ENCODE measurements at places on chromosomes 2 and 18.

- DNase-seq, result no peak
Measured at GRCh38 chr2:190628591-190629319, 20.1 kb upstream of the NAB1 start.

- DNase-seq, result no peak
Measured at GRCh38 chr18:58114766-58115165, 70.7 kb downstream of the NEDD4L start.

DNA sequence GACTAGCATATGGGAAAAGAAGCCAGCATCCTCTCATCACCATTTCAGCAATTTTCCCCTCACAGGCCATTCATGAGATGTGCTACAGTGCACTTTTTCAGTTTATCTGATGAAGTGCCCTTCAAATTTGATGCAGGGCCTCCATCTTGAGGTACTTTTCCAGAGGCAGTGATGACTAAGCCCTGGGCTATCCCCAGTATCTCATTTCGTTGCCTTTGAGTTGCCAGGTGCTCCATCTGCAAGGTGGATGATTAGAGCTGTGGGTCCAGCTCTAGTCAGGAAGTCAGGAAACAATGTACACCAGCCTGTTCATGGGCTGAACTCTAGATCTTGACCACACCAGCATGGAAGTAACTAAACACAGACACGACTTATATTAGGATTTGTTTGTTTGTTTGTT is 425.2 kb downstream of the METTL4 start:
- no peak for DNase-seq

GRCh38 chr2:63051042-63051794 is 588 bp downstream of the OTX1 start:
- no peak for DNase-seq

GRCh38 chr2:226790011-226790410 is 9.6 kb downstream of the IRS1 start:
- DNase-seq, result no peak

DNA sequence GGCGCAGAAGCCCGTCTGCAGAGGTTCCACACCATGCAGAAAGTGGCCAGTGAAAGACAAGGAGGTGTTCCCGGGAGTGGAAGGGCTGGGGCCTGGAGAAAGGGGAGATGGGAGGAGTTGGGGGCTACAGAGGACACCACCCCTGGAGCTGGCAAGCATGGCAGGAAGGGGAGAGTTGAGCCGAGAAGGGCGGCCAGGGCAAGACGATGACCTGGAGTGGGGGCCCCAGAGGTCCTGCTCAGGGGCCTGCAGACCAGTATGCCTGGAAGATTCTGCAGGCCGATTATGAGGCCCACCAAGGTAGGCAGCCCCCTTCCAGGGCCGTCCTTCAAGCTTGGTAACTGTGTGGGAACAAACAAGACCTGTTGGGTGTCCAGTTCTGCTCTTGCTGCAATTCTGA is 33.1 kb downstream of the RBFA start:
- DNase-seq, result no peak

- DNase-seq, result no peak
Measured at GRCh38 chr2:63052411-63053080, 1.9 kb downstream of the OTX1 start.

DNA sequence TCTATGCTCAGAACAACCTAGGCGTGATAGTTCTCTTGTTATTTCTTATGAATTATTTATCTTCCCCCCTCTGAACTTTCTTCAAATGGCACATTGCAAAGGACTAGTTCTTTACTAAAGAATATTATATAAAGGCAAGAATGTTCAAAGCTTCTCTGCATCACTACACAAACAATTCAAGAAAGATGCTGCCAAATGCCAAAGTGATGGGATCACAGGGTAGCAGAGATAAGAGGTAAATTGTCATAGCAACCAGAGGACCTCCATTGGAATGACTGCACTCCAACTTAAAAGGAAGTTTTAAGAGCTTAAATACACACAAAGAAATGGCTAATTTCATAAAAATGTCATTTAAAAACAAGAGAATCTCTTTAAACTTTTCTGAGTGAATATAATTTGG is 72.8 kb downstream of the AQP4 start:
- DNase-seq, result no peak

GRCh38 chr2:7053650-7054265 is 136.5 kb downstream of the RNF144A start:
- DNase-seq, result no peak

DNA sequence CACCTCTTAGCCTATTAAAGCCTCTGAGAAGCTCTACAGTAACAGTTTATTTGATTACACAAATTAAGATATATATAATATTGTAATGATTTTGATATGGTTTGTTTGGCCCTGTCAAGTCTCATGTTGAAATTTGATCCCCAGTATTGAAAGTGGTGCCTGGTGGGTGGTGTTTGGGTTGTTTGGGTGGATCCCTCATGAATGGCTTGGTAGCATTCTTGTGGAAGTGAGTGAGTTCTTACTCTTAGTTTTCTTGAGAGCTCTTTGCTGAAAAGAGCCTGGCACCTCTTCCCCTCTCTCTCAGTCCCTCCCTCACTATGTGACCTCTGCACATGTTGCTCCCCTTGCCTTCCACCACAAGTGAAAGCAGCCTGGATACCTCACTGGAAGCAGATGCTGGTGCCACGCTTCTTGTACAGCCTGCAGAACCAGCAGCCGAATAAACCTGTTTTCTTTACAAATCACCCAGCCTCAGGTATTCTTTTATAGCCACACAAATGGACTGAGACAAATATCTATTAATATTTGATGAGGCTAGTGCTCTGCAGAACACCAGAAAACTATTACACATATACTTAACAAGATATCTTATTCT is 52.8 kb downstream of the SLC4A10 start:
- DNase-seq, result no peak

DNA sequence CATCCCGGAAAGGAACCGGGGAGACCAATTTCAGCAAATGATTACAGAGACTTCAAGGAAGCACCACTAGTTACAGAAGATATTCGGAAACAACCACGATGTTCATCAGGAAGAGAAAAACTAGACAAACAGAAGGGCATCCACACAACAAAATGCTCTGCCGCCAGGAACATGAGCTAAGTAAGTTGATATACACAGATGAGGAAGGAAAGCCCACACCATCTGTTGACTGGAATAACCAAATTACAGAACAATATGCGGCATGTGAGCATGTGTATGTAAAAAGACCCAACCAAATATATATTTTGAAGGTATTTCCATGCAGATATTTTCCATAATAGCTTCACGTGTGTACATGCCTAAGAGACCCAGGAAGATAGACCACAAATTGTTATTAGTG is 47.0 kb downstream of the ACKR3 start:
- no peak for DNase-seq

GRCh38 chr2:33526921-33527320 is 50.5 kb downstream of the RASGRP3 start:
- no peak for DNase-seq

DNA sequence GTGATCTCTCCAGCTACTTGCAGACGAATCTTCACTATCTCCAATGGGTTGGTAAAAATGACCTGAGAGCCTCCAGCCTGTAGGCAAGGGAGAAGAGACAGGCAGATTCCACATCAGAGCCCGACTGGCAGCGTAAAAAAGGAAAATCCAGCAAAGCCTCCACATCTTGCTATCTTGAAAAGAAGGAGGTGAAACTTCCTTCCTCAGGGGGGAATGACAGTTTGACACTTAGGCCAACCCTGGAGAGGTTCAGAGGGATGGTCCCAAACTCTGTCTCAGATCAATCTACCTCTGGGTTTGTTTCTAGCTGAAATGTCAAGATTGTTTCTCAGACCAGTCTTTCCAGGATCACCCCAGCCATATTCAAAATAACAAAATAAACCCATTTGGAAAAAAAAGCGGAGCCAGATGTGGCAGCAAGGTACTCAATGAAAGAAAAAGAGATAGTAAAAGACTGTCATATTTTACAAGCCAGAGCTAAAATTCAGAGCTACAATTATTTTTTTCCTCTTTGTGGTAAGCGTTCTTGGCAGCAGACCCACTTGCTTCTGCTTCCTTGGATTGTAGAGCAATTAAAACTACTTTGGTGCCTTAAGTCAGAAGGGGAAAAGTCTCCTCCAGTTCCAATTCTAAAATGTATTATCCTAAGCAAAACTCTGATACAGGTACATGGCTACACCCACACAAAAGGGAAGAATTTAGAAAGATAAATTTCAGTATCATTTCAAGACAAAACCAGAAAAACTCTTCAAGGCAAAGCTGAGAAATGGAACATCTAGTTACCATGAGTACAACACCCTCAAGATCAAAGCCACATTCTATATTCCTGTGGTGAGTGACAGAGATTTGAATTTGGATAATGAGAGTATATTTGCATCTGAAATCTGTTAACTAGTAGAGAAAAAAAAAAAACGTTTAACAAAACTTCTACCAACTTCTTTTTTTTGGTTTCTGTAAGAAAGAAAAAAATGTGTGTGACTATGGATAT is 100.1 kb downstream of the SLC25A12 start:
- no peak for DNase-seq

DNA sequence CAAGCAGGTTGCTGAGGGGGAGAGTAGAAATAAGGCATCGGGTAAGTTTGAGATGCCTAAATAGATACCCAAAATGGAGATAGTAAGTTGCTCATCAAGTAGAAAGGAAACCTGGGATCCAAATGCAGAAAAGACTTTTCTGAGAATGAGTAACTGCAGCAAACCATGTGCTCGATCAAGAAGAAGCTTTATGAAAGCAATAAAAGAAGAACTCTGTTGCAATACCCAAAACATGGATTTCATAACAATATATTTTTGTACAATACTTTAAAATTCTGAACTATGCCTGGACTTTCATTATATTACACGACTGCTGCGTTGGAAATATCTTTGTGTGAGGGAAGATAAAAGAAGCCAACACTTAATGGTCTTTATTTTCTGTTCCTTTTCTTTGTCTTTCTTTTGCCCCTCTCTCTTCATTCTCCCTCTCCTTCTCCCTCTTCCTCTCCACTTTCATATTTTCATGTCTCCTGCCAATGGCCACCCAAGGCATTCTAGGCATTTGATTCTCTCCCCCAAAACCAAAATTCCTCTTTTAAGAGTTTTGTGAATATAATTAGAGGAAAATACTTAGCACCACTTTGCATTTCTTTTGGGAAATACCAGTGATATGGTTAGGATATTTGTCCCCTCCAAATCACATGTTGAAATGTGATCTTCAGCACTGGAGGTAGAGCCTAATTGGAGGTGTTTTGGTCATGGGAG is 257.6 kb downstream of the MREG start:
- DNase-seq, result no peak

GRCh38 chr2:12493031-12493513 is 223.7 kb upstream of the TRIB2 start:
- no peak for DNase-seq

GRCh38 chr18:54269893-54270844 is 852 bp downstream of the POLI start:
- no peak for DNase-seq

DNA sequence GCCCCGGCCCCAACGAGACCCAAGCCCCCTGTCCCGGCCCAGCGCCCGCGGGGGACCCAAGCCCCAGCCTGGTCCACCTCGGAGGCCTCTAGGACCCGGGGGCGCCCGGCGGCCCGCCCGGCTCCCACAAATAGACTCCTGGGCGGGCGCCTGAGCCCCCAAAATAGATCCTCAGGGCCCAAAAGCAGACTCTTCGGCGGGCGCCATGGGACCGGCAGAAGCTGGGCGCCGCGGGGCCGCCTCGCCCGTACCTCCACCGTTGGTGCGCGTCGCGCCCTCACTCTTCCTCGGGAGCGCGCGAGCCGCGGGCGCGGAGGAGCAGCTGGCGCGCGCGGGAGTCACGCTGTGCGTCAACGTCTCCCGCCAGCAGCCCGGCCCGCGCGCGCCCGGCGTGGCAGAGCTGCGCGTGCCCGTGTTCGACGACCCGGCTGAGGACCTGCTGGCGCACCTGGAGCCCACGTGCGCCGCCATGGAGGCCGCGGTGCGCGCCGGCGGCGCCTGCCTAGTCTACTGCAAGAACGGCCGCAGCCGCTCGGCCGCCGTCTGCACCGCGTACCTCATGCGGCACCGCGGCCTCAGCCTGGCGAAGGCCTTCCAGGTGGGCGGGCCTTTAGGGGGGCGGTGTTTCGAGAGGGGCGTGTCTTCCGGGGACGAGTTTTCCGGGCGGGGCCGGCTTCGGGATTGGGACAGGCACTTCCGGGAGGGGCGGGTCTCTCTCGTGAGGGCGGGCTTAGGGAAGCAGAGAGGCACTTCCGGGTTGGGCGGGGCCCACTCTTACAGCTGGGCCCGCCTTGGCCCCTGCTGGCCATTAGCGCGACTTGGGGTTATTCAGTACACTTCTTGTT is 545 bp downstream of the DUSP28 start:
- peak; percentile 92 for DNase-seq

DNA sequence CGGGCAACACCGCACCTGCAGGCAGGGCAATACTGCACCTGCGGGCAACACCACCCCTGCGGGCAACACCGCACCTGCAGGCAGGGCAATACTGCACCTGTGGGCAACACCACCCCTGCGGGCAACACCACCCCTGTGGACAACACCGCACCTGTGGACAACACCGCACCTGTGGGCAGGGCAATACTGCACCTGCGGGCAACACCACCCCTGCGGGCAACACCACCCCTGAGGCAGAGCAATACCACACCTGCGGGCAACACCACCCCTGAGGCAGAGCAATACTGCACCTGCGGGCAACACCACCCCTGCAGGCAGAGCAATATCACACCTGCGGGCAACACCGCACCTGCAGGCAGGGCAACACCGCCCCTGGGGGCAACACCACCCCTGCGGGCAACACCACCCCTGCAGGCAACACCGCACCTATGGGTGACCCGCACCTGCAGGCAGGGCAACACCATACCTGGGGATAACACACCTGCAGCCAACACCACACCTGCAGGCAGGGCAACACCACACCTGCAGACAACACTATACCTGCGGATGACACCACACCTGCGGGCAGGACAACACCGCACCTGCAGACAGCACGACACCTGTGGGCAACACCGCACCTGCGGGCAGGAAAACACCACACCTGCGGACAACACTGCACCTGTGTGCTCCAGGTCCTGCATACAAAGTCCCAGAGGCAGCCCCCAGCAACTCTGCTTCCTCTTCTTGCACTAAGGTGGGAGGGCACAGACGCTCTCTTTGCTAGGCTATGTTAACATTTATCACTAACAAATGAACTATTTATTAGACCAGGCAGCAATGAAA is 57.7 kb downstream of the EIPR1 start:
- no peak for DNase-seq

DNA sequence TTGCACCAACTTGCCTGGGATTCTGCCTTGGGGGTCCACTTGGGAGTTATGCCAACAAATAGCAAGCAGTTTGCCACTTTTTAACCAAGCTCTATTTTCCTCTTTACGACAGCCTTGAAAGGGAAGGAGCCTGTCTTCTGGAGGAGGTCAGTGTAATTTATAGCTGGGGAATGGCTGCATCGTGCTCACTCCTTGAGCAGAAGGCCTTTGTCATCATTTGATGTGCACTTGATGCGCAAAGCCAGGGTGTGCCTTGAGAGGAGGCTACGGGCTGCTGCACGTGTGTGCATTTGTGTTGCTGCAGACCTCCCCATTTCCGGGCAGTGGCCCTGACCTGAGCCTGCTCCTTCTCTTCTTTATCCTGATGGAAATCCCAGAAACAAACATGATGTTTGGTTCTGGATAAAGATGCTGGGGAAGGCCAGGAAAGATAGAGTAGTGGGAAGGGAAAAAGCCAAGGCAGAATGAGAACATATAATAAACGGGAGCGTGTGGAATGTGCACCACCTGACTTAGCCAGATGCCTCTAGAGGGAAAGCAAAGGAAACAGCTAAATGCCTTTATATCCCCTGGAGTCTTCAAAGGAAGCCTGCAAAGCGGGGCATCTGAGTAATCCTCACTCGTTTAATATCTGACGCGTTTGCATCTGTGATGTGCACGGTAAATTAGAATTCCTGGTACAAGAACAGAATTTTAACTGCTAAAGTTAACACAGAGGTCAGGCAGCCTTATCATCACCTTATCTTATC is 68.3 kb upstream of the ZNF521 start:
- DNase-seq, result no peak
